ENCODE measurements at places on chromosomes 7 and 10.

DNA sequence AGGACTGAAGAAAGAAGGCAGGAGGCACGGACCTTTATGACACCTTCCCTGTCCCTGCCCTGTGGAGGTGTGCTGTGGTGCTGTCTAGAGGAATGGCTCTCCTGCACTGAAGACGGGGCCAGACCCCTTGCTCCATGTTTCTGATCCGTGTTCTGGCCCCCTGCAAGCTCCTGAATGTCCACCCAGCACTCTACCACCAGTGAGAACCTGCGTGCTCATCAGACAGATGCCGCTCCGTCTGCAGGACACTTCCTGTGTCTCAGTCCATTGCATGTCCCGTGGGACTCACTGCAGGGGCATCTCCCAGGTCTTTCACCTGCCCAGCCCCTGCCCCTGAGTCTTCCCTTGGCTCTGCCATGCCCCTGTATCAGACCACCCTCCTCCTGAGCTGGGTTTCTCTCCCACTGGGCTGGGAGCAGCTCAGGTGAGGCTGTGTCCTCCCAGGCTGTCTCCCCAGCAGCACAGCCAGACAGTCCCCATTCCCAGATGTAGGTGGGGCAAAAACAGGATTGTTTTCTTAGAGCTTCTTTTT is 278.3 kb upstream of the ZNF32 start:
- DNase-seq = no peak

DNA sequence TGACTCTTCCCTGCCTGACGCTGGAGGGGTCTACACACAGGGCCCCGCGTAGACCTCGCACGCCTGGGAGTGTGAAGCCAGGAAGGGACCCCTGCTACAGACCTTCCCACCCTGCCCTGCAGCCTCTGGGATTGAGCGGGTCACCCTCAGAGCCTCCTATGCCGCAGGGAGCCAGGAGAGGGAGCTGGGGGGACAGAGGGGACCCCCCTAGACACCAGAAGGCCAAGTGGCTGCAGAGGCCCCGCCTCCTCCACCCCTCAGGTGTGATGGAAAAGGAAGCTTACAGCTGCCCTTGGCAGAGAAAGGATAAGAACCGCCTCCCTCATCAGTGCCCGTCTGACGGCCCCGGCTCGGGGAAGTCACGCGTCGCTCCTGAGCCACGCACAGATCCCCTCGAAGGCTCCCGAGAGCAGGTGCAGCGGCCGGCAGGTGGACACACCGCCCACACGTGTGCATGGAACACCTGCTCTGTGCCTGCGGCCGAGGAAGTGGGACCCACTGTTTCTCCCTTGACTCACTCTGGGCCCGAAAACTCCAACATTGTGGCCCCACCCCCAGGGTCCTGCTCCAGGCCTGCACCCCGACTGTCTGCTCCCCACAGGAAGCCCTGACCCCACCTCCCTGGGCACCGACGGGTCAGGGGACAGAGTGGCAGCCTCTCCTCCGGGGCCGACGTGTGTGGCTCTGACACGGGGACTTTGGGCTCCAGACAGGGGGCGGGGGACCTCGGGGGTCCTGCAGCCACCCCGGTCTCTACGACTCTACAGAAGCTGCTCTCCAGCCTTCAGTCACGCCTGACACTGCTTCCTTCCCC is 73.3 kb downstream of the MICALL2 start:
- DNase-seq = no peak

- no peak for DNase-seq
Measured at GRCh38 chr10:19961076-19962053, 145.1 kb downstream of the PLXDC2 start.

DNA sequence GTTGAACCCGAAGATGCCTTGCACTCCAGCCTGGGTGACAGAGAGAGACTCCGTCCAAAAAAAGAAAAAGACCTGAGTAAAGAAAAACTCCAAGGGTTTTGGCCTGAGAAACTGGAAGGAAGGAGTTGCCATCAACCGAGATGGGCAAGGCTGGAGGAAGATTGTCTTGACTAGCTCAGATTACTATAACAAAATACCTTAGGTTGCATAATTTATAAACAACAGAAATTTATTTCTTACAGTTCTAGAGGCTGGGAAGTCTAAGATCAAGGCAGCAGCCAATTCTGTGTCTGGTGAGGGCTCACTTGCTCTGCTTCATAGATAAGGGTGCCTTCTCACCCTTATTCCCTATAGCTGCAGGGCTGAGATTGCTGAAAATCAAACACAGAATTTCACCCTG is 91.2 kb downstream of the CUL2 start:
- no peak for DNase-seq

DNA sequence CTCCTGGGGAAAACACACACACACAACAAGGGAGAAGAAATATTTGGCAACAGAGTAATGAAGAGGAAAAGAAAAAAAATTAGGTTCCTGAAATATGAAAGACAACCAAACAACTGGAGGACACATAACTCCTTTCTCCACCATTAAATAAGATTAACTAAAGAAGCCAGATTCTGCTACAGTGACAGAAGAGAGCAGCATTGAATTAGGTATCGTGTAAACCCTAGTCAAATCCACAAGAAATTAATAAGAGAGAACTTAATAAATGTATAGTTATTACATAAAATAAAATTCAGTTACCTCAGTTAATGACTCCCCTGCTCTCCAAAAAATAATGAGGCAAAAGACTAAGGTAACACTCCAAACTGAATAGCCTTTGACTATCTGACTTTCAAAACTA is 306.7 kb downstream of the CRPPA start:
- no peak for DNase-seq

GRCh38 chr7:10588084-10588483 is 385.6 kb upstream of the PHF14 start:
- no peak for DNase-seq

DNA sequence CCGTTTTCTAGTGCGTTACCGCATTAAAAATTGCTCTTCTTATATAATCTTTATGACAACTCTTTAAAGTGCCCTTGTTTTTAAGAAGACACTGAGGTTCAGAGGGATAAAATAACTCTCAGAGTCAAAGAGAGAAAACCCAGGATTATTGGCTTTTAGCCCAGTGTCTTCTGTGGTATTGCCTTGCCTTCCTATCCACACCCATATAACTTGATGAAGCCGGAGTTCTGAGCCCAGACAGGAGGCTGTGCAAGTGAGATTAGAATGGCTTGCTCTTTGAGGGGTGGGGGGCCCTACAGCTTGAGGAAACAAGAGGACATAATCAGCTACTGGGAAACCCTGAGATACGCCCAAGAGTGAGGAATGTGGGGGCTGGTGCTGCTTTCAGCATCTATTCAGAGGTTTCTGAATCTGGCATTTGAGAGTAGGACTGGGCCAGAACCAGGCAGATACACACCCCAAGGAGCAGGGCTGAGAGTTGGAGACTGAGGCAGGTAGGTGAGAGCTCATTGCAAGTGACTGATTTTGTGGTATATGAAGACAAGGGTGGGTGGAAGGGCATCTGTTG is 2.3 kb downstream of the PRXL2A start:
- no peak for DNase-seq

DNA sequence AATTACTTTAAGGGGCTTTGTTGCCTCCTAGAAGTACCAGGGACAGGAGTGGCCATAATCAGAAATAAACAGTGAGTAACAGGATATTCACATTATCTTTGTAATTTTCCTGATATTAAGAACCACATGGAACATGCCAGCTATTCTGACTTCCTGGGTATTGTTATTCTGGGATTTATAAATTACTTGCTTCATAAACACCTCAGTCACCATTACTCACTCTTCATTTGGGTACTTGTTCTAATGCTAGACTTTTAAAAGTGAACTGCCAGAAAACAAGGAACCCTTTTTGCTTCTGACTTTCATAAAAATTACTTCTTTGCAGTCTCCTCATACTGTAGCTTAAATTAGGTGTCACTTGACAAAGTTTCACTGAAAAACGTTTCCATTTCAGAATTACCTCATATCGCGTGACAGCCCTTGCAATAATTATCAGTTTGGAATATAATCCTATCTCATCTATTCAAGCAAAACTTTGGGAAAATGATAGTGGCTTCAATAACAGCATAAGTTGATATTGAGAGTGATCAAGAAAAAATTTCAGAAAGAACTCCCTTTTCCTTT is 29.8 kb downstream of the CABCOCO1 start:
- DNase-seq = no peak

- no peak for DNase-seq
Measured at GRCh38 chr10:32951111-32951510, 6.9 kb downstream of the ITGB1 start.

- DNase-seq = no peak
Measured at GRCh38 chr10:8095959-8096358, 41.5 kb downstream of the GATA3 start.

- DNase-seq = no peak
Measured at GRCh38 chr7:18754766-18755165, 259.2 kb downstream of the HDAC9 start.

DNA sequence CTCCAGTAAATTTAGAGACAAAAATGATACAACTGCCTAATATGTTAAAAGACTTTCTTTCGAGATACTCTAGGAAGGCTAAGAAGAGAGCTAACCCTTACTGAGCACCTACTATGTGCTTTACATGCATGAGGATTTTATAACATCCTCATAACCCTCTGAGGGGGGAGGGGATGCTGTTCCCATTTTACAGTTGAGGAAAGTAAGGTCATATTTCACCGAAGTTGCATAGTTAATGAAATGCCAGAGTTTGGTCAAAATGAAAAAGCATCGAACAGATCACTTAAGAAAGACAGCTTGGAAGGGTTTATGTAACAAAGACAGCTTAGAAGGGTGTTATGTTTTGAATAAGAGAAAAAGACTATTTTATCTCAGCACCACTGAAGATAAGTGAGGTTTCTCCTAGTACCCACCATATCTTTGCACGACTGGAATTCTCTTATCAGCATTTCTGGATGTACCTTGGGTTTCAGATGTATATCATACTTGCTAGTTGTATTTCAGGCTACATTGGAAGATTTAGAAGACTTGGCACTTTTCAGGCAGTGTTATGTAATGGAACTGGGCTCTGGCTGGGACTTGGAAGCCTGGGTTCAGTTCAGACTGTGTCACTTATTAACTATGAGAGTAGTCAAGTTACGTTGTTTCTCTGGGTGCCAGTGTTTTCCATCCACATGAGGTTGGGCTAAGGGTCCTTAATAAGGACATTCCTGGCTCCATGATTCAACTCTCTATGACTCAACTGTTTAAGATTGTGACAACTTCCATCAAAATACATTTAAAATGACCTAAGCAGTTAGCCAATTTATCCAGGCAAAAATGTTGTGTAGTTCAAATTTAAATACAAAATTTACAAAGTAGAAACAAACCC is 6.0 kb downstream of the RHOBTB1 start:
- no peak for DNase-seq

DNA sequence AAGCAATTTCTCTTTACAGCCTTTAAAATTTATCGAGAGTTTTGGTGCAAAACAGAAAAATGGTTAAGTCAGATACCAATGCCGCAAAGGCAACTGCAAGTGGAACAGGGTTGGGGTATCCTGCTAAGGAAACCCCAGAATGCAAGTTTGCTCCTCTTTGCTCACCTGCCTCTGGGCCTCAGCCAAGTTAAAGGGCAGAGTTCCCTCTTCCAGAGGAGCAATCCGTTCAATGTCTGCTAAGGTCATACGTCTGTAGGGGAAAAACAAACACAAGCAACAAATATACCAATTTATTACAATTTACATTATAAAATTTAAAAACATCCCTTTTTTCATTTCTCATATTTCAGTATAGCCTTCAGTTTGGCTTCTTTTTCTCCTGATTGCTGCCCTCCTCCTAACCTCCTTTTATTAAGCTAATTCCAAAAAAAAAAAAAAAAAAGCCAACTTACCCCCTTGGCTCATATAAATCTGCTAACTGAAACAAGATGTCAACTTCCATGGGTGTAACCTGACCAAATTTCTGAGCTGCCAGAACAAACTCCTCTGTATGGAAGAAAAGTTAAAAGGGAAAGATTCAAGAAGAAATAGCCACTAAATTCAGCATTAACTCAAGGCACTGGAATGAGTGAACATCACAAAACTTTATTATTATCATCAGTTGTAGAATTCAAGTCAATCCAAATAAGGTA is 132.6 kb downstream of the SLC25A13 start:
- DNase-seq = no peak

- no peak for DNase-seq
Measured at GRCh38 chr7:83547526-83547925, 101.4 kb downstream of the SEMA3E start.

DNA sequence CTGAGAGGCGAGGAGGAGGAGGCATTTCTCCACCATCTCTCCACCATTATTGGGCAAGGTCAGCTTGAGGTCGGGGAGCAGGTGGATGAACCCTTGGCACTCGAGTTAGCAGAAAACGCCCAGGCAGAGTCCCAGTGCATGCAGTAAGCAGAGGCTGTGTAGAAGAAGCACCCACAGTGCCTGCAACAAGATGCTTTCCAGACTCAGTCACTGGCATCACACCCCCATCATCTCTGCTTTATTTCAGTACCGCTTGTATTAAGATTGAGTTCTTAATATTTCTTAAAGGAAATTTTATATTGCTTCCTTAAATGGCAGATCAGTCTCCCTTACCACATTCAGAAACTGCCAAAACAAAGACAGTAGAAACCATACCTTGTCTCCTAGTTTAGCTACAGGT is 122.3 kb upstream of the PPIF start:
- no peak for DNase-seq

DNA sequence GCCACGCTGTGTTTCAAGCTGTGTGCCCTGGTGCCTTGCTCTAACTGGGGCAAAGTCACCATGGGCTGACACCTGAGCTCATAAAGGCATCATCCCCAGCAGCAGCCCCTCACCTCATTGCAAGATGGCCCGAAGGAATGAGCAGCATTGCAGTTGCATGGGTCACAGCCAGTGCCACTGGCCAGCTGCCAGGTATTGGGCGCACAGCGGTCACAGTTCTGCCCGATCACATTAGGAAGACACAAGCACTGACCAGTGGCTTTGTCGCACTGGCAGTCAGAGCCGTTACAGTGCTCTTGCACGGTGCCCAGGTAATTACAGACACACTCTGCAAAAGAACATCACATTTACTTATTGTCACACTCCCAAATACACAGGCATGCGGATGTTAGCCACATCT is 51.1 kb downstream of the LAMB1 start:
- DNase-seq = no peak

- no peak for DNase-seq
Measured at GRCh38 chr10:119368991-119369869, 161.9 kb downstream of the GRK5 start.

DNA sequence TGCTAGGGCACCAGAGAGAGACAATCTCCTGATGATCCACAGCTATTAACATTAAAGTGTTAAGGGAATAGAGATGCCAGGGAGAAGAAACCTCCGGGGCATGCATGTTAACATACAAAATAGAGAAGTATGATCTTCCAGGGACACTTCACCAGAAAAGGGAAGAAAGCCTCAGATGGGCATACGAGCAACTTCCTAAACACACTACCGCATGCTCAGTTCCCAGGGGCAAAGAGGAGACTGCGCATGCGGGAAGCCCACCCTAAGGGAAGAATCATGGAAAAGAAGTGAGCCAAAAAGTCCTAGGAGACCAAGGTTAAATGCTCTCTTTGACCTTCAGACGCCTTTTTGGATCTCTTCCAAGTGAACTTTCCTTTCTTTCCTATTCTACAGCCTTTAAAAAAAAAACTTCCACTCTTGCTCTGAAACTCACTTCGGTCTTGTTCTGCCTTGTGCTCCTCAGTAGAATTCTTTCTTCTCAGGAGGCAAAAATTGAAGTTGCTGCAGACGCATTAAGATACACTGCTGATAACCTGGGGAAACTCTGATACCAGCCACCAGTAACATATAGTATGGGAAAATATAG is 1211.3 kb downstream of the REEP3 start:
- no peak for DNase-seq

GRCh38 chr10:50310560-50311174 is 59.4 kb upstream of the ASAH2 start:
- DNase-seq = no peak

- no peak for DNase-seq
Measured at GRCh38 chr7:16695621-16696237, 49.7 kb downstream of the BZW2 start.

- DNase-seq = no peak
Measured at GRCh38 chr10:71831646-71832552, 19.2 kb downstream of the PSAP start.

Data from CD4-positive, alpha-beta memory T cell (primary cell).